Stimulated activated CD4-positive, alpha-beta T cell treated with anti-CD3 and anti-CD28 coated beads, Interleukin-1b, Interleukin-23, amount 100 ng/mL, for 1 hour (primary cell): ENCODE measurements at places on chromosomes 12 and 14.

- DNase-seq = no peak
These were observed 105.0 kb downstream of the PPP2R5E start for GRCh38 chr14:63438065-63438757.

DNA sequence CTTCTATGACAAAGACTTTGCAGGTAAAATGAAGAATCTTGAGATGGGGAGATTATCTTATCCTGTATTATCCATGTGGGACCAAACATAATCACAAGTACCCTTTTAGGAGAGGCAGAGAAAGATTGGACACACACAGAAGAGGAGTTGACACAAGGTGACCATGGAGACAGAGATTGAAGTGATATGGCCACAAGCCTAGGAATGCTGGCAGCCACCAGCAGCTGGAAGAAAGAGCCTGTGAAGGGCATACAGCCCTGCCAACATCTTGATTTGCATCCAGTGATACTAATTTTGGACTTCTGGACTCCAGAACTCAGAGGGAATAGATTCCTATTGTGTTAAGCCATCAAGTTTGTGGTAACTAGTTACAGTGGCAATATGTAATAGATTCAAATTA lies 78.1 kb downstream of the RPS29 start:
- DNase-seq = no peak

DNA sequence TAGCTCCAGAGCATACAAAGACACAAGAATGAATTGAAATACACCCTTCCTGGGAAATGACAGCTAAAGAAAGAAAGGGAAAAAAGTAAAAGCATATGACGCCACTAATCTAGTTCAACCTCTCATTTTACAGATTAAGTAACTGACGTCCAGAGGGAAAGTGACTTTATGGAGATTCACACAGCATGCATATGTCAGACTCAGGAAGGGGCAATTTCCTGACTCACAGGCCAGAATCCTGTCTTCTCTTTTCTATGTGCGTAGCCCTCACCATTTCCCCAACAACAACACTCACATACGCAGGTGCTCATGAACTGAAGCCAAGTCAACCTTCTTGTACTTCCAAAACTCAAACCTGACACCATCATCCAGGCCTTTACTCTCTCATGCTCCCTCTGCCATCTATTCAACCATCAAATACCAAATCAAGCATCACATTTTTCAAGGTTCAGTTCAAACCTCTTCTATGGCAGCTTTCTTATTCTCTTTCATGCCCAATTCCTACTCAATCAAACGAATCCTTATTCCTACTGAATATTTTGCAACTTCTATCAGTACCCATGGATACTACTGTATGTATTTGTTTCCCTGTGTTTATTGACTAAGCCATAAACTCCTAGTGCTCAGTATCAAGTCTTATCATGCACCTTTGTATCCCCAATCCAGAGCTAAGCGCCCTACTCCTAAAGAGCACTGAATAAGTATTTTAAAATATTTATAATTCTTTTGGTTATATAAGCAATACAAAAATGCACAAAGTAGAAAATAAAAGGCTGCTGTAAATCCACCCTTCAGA lies 52.8 kb downstream of the STXBP6 start:
- no peak for DNase-seq

GRCh38 chr12:80776706-80777105 lies 60.0 kb downstream of the MYF5 start:
- DNase-seq = no peak

GRCh38 chr14:93319494-93319893 lies 13.3 kb downstream of the BTBD7 start:
- DNase-seq = no peak

- no peak for DNase-seq
These were observed 723 bp downstream of the ATF7 start for GRCh38 chr12:53625373-53625945.

DNA sequence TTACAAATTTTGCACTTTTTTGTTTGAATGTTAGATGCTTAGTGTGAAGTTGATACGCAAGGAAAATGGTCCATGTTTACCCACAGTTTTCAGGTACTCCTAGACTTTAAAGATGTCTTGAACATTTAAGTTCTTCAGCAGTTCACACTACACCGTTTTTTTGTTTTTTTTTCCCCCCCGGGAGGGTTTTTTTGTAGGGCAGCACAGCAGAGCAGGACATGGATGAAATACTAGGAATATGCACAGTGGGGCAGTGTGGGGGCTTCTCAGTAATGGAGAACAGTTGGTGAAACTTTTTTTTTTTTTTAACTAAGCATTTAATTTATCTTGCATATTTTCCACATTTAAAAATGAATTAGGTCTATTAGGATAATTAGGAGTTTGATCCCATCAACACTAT lies 4.9 kb downstream of the RAN start:
- no peak for DNase-seq

GRCh38 chr14:102666635-102667034 lies 74.2 kb downstream of the RCOR1 start:
- no peak for DNase-seq

- DNase-seq = no peak
These were observed 87.2 kb upstream of the FGD4 start for GRCh38 chr12:32312049-32312670.

GRCh38 chr14:55103971-55104954 lies 24.8 kb upstream of the LGALS3 start:
- no peak for DNase-seq

- no peak for DNase-seq
These were observed 9.3 kb downstream of the ISCU start for GRCh38 chr12:108571609-108572165.

DNA sequence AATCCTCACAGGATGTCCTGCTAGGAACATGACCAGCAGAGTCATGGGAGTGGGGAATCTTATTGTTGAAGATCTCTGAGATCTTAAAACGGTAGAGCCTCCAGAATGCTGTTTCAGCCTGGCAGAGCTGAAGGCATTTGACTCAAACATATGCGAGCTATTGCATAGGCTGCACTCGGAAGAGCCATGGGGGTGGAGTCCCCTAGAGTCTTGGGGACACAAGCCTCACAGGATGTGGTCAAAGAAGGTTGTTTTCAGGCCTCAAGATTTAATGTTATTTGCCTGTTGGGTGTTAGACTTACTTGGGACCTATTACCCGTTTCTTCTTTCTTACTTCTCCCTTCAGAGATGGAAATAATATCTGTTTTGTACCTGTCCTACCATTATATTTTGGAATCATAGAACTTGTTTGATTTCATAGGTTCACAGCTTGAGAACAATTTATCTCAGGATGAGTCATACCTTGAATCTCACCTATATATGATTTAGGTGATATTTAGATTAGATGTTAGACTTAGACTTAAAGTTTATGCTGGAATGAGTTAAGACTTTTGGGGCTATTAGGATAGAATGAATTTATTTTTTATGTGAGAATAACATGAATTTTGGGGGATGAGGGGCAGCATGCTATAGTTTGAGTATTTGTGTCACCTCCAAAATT lies 172.2 kb upstream of the ATP2B1 start:
- no peak for DNase-seq

GRCh38 chr12:46660276-46660675 lies 165.5 kb downstream of the SLC38A4 start:
- no peak for DNase-seq

- no peak for DNase-seq
These were observed 100.6 kb upstream of the CCND2 start for GRCh38 chr12:4172999-4173398.

- DNase-seq = no peak
These were observed 24.7 kb upstream of the MARK3 start for GRCh38 chr14:103360548-103360947.

- DNase-seq = no peak
These were observed 115.7 kb downstream of the BEGAIN start for GRCh38 chr14:100471441-100472093.

- DNase-seq = no peak
These were observed 165.5 kb upstream of the PLXNC1 start for GRCh38 chr12:93982771-93983315.

- DNase-seq = no peak
These were observed 674 bp downstream of the NIN start for GRCh38 chr14:50830044-50830931.

DNA sequence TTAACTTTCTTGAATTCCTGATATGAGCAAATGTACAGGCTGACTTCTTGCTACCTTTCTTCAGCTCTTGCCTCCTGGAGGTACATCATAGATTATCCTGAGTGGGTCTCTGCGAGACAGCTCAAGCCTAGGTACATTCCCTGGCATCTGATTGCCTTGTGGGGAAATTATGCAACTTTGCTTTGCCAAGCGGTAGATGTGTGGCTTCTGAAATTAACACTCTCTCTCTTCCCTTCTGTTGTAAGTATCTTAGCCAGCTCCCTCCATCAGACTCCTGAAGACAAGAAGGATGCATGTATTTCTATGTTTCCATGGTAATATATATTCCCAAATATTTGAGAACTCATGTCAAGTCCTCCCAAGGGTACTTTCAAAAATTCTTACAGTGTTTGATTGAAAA lies 16.2 kb upstream of the SLC16A7 start:
- no peak for DNase-seq

DNA sequence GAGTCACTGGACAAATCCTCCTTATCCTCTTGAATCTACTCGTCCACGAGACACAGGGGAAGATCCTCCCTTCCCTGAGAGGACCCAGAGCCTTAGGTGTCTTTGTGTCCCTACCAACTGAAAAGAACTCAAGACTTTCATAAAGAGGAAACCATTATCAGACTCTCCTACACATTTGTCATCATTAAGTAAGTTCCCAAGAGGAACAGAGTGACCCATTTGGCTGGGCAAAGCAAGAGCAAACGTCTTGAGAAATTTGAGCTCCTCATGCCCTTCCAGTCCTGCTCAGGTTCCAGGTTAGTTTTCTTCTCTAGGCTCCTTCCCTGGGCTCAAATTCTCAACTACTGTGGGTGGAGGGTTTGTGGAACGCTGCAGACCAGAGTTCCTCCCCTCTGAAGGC lies 5.7 kb downstream of the MLF2 start:
- DNase-seq = no peak

- no peak for DNase-seq
These were observed 2.0 kb downstream of the MGP start for GRCh38 chr12:14883686-14884085.

GRCh38 chr14:68440820-68441219 lies 352.0 kb downstream of the ZFP36L1 start:
- DNase-seq = no peak

GRCh38 chr12:38809832-38810231 lies 95.6 kb downstream of the CPNE8 start:
- no peak for DNase-seq

- no peak for DNase-seq
These were observed 100.4 kb downstream of the RFLNA start for GRCh38 chr12:124395284-124395752.

- DNase-seq = no peak
These were observed 102.3 kb downstream of the SLC25A47 start for GRCh38 chr14:100425429-100425827.

GRCh38 chr12:3593906-3594483 lies 103.0 kb downstream of the PRMT8 start:
- no peak for DNase-seq

DNA sequence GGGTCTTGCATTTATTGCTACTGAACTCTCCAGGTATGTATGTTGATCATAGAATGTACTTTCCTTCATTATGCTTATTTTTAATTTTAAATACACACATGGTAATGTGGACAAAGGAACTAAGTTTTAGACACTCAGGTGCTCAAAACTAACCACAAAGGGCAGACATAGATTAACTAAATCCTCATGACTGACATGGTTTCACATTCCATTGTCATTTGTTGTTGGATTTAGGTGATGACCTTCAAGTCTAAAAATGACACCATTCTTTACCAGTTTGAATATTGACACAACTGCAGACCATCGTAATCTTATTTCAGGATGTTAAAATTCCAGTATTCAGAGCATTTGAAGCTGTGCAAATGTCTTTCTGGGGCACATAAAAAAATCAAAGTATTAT lies 128.4 kb downstream of the BBS10 start:
- DNase-seq = no peak

DNA sequence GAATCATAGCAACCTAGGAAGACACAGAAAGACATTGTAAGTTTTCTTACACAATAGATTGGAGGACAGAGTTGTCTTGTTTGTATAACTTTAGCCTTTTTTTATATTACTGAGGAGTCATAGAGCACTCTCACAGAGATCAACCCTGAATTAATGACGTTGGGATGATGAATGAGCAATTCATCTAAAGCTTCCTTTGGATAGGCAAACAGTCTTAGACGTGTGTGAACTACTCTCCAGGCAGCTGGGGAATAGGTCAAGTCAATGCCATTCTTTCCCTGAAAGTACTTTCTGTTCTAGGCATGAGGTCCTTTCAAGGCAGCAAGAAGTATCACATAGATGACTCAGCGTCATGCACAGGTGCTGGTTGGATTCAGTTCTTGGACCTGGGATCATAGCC lies 369.1 kb upstream of the NOVA1 start:
- no peak for DNase-seq

DNA sequence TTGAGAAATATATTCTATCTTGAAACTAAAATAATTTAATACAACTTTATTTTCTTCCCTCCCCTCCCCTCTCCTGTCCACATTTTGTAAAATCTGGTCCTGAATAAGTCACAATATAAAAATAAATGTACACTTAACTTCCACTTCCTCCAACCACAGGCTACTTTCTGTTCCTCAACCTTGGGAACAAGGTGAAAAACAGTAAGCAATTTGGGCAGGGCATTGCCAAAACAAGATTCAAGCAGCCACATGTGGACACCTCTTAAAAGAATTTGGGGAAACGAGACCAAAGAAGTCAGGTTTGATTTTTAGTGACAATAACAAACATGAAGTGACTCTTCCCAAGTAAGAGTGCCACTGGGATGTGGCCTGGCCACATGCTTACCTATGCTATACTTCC lies 115.7 kb downstream of the PTPRQ start:
- no peak for DNase-seq

DNA sequence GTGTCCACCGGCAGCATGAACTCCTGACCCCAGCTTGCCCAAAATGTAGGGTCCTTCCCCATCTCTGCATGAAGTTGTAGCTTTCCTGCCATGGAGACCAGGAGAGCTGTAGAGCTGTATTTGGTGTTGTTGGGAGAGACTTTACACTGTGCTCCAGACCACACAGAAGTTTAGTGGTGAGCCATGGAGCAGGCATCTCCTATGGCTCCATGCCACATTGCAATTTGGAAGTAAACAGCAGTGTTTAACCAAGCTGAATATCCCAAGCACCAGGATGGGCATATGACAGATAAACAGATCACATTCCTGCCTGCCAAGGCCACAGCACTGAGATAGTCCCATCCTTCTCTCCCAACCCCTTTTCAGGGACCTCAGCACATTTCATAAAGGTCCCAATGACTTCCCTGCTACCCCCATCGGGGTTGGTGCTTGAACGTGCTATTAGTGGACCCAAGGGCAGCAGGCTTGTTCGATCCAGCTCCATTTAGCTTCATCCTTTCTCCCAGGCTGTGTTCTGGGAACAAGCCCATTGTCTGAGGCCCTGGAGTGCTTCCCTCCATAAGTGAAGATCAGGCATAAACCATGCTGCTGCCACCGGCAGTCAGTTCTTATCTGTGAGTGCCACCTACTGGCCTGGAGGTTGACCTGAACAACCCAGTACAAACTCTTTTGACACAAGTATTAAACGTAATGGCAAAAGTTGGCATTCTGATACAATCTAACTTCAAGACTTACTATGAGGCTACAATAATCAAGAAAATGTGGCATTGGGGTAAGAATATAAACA lies 172.3 kb upstream of the ATXN7L3B start:
- DNase-seq = no peak
